ENCODE measurements at places on chromosomes 2 and 18.

DNA sequence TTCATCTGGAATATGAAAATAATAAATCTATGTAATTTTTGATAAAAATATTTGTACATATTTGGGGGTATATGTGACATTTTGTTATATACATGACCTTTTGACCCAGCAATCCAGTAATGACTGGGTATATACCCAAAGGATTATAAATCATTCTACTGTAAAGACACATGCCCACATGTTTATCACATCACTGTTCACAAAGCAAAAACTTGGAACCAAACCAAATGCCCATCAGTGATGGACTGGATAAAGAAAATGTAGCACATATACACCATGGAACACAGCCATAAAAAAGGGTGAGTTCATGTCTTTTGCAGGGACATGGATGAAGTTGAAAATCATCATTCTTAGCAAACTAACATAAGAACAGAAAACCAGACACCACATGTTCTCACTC lies 472.1 kb upstream of the DDX18 start:
- DNase-seq = no peak

DNA sequence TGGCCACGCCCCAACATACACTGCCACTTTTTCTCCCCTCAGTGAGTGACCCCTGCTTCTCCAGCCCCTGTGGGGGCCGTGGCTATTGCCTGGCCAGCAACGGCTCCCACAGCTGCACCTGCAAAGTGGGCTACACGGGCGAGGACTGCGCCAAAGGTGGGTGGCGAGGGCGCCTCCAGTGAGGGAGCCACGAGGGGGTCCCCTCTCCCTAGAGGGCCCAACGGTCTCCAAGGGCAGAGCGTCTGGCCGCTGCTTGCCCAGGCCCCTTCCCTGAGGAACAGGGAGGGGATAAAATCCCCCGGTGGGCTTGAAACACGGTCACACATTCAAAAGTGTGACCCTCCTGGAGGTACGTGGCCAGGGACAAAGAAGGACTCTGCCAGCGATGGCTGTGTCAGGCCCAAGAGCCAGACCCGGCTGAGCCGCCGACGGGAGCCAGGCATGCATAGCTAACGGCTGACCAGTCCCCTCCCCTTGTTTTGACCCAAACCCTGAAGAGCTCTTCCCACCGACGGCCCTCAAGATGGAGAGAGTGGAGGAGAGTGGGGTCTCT lies 37.2 kb downstream of the MTERF4 start:
- peak; percentile 86 for DNase-seq

GRCh38 chr2:48279344-48280090 lies 250.4 kb upstream of the STON1 start:
- DNase-seq = no peak

GRCh38 chr2:51410331-51410730 lies 378.4 kb upstream of the NRXN1 start:
- DNase-seq = no peak

- DNase-seq = no peak
Observed at GRCh38 chr2:159788253-159788652, 9.8 kb downstream of the CD302 start.

DNA sequence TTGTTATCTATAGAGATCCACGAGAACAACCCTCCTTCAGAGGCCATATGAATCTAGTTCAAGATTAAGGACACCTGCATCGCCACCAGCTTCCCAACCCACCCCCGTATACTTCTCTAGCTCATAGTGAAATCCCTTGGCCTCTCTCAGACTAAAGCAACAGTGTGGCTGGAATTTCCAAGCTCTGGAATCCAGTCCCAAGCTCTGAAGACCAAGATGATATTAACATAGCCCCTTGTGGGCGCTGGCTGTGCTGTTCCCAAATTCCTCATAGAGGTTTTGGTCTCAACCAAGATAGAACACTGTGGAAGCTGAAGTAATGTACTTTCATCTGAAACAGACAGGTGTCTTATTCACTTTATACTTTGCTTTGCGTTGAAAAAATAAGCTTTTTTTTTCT lies 139.6 kb downstream of the MAP2 start:
- DNase-seq = no peak

- DNase-seq = peak; percentile 20
Observed at GRCh38 chr2:1483551-1483950, 70.3 kb downstream of the TPO start.

GRCh38 chr2:219645631-219646527 lies 18.4 kb downstream of the SLC4A3 start:
- DNase-seq = peak; percentile 78

- no peak for DNase-seq
Observed at GRCh38 chr18:13288509-13289133, 70.1 kb downstream of the LDLRAD4 start.

- DNase-seq = no peak
Observed at GRCh38 chr2:177783835-177784744, 288.5 kb downstream of the PDE11A start.

DNA sequence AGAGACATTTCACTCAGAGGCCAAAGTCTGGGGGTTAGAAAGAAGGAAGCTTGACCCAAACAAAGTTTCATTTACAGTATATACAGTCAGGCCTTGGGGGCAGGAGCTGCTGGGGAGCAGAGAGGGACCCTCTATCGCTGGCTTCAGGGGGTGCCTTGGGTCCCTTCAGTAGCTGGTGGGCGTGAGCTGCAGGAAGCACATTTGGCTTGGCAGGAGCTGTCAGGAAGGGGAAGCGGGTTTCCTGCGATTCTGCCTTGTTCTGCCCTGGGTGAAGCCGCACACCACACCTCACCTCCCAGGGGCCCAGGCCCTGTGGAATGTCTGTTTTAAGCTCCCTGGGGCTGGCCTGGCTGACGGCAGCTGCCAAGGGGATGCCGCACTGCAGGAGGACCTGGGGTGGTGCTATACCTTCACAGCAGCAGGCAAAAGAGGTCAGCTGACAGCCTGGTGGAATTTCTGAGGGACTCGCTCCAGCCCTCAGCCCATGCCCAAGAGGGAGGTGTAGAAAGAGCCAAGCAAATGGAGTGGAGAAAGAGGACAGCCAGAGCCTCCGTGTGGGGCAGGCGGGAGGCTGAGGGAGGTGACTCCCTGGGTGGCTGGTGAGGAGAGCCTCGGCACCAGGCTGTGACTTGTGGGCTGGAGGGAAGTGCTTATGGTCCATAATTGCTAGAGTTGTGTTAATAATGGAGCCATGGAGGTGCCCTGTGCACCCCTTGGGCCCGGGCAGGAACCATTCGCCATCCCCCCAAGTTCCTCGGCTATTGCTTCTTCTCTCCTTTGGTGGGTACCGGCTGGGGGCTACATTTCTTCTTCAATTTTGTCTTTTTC lies 43.9 kb downstream of the PSD4 start:
- DNase-seq = no peak

GRCh38 chr2:5685225-5685624 lies 7.0 kb upstream of the SOX11 start:
- DNase-seq = no peak

DNA sequence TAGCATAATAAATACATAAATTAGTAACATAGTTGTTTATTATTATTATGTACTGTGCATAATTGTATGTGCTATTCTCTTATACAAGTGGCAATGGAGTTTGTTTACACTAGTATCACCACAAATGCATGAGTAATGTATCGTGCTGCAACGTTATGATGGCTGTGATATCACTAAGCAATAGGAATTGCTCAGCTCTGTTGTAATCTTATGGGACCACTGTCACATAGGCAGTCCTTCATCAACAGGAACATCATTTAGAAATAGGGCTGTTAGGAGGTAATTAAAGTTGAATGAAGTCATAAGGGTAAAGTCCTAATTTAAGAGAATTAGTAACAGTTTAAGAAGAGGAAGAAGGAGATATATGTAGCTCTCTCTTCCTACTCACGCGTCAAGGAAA lies 33.8 kb downstream of the TEX51 start:
- no peak for DNase-seq

GRCh38 chr2:41913311-41913710 lies 134.5 kb upstream of the PKDCC start:
- DNase-seq = peak; percentile 49

GRCh38 chr2:141062031-141062430 lies 1068.8 kb downstream of the LRP1B start:
- DNase-seq = no peak

- no peak for DNase-seq
Observed at GRCh38 chr18:59735269-59735860, 38.1 kb upstream of the CCBE1 start.

DNA sequence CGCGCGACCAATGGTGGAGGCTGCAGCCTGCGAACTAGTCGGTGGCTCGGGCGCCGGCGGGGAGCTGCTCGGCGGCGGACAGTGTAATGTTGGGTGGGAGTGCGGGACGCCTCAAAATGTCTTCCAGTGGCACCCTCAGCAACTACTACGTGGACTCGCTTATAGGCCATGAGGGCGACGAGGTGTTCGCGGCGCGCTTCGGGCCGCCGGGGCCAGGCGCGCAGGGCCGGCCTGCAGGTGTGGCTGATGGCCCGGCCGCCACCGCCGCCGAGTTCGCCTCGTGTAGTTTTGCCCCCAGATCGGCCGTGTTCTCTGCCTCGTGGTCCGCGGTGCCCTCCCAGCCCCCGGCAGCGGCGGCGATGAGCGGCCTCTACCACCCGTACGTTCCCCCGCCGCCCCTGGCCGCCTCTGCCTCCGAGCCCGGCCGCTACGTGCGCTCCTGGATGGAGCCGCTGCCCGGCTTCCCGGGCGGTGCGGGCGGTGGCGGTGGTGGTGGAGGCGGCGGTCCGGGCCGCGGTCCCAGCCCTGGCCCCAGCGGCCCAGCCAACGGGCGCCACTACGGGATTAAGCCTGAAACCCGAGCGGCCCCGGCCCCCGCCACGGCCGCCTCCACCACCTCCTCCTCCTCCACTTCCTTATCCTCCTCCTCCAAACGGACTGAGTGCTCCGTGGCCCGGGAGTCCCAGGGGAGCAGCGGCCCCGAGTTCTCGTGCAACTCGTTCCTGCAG lies at the start of gene HOXD9:
HOXD9 (plus strand) TSS at position 37 of the 728 bp plus-strand sequence; CDS start at position 87, 50 bp downstream.
- no peak for DNase-seq

GRCh38 chr2:218323526-218324472 lies 31.5 kb upstream of the TMBIM1 start:
- no peak for DNase-seq

GRCh38 chr2:121710470-121711170 lies 26.1 kb downstream of the NIFK start:
- no peak for DNase-seq

GRCh38 chr2:202113571-202114142 lies 40.6 kb downstream of the KIAA2012 start:
- DNase-seq = no peak

DNA sequence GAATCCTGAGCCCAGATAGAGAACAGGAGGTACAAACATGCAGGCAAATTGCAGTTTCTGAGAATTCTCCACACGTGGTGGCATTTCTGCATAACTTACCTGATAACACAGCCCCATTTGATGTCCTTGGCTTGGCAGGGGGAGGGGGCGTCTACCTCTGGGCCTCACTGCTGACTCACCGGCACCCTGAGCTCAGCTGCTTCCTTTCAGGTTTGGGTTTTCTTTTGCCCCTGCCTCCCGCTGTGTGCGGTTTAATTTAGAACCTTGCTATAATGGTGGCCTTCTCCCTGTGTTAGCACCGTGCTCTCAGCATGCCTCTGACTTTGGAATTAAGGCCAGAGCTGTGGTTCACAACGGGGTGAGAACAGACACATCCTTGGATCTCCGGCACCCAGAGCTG lies 4.4 kb downstream of the CTIF start:
- DNase-seq = no peak

GRCh38 chr2:30987566-30987965 lies 150.7 kb downstream of the GALNT14 start:
- DNase-seq = no peak

DNA sequence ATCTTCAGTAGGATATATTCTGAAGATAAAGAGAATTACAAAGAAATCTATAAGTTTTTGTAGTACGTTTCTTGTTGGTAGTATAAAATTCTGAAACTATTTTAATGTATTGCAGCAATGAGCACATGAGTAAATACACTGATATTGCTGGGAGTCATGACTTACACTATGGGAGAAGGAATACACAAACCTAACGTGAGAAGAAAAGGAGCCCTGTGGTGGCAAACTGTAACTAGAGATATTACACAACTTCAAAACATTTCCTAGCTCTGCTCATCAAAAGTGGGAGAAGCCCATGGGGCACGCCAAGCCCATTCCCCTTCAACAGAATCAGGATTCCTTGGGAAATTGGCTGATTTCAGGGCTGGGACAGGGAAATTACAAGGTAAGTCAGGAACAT lies 20.5 kb downstream of the SPIRE1 start:
- no peak for DNase-seq

DNA sequence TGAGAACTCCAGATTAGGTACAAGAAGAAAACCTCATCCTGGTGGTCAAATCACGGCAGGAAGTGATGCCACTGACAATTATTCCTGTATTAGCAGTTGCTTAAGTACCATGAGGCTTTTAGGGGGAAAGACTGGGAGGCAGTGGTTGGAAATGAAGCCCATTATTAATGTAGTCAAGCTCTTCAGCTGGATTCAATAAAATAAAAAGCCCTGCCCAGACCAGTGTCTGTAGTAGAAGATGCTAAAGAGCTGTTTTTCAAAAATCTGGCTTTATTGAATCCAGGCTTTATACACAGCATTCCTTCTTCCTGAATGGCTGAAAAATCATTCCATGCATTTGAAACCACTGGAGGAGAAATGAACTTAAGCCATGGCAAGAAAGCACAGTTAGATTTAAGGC lies 155.2 kb downstream of the BCL2 start:
- no peak for DNase-seq

GRCh38 chr2:88053934-88054781 lies 1.4 kb downstream of the KRCC1 start:
- no peak for DNase-seq

GRCh38 chr2:174572556-174572955 lies 25.0 kb downstream of the WIPF1 start:
- DNase-seq = no peak

DNA sequence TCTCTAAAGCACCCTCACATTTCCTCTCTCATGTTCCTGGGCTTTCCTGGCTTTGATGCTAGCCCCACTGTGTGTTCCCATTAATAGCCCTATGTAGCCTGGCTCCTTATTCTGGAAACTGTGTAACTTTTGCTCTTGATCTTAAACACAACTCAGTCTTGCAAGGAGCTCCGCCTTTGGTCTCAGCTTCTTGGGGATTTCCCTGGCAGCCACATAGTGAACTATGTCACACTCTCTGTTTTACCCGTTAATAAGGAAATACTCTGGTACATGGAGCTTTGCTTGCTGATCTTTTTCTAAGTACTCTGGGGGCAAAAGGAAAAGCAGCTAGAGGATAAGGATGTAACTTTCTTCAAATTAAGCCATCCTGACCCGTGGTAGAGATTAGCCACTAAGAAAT lies 259.3 kb downstream of the NEDD4L start:
- no peak for DNase-seq

- no peak for DNase-seq
Observed at GRCh38 chr2:85447222-85447585, 28.7 kb downstream of the SH2D6 start.

GRCh38 chr2:176246331-176246730 lies 22.9 kb upstream of the MTX2 start:
- DNase-seq = no peak

- no peak for DNase-seq
Observed at GRCh38 chr2:18247282-18248110, 313.0 kb downstream of the RDH14 start.
